ENCODE measurements at places on chromosomes 13 and 19.
A peak's percentile ranks its signal among the peaks of the same experiment; 100 is the strongest.

DNA sequence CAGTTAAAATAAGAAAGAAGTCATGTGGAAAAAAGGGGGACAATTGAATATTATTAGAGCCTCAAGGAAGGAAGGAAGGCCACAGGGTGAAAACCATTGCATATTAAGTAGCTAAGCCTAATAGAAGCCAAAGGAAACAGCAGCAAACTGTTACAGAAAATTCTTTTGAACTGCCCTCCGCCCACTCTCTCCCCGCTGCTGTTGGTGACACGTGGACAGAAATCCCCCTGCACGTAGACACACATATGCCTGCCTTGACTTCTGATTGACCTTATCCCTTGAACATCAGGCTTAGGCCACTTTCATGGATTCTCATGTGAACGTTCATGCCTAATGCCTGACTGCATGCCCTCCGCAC is 229.1 kb downstream of the KCNRG start:
- DNase-seq, result no peak

DNA sequence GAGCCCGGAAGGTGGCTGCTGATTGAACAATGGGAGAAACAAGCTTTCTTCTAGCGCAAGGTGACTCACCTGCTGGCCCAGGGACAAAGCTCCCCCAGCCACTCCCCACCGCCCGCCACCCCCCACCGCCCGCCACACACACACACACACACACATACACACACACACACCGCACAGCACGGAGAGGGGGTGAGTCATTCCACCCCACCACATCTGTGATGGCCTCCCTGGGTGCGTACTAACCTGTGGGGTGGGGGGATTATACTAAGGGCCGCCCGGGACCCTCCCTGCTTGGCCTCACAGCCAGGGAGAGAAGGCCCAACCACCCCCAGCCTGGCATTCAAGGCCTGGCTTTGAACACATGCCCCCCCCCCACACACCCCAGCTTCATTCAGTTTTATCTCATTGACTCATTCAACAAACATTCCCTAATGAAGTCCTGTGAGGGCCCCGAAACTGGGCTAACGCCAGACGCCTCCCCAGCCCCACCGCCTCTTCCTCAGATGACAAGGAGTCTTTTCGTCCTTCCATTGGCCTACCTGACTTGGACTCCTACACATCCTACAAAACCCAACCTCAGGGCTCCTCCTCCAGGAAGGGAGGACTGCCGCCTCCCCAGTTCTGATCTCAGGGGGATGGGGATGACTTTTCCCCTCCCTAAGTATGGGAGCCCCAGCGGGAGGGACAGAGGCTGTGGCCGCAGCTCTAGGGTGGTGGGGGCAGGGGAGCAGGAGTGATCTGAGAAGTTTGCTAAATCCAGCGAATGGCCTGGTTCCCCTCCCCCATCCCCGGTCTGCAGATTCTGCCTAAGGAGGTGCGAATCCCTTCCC is 5.8 kb upstream of the ONECUT3 start:
- DNase-seq, result no peak

- DNase-seq, result no peak
Measured at GRCh38 chr13:76481738-76482137, 404.5 kb downstream of the KCTD12 start.

DNA sequence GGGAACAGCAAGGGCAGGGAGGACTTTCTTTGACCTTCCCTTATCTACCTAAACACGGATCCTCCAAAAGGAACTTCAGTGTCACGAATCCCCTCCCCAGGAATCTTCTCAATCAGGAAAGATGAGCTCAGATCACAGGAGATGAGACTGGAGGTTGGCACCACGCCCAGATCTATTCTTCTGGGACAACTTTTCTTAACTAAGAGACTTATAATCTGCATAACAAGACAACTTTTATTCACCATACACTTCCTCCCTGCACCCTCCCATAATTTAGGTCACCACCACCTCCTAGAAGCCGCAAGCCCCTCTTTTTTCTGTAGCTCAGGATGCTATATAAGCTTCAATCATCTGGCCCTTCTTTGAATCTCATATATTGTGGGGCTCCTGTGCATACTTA is 19.2 kb upstream of the AKT2 start:
- no peak for DNase-seq

- DNase-seq, result no peak
Measured at GRCh38 chr13:59931621-59932020, 232.1 kb downstream of the DIAPH3 start.

DNA sequence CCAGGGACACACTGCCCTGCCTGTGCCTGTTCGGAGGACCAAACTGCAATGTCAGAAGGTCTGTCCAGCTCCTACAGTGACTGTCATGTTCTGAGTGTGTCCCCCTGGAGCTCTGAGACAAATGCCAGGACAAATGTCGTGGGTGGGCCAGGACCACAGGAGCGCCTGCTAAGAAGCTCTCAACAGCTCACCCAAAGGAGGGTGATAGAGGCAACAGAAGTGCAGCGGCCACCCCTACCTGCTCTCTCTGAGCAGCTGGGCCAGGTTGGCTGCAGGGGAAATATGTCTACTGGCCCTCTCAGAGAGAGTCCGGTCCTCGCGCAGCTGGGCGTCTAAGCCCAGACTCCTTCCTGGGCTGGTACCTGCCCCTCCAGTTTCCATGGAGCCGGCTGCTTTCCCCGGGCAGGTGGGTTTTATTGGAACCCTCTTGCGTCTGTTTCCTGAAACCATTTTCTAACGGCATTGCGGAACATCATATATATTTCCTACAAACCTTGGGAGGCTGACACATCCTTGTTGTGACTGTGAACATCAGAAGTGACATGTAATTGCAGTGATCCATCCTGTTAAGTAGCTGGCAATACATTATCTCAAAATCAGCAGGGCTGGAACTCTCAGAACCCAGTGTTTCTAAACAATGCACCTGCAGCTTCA is 78.1 kb downstream of the CHST8 start:
- no peak for DNase-seq

GRCh38 chr19:30930941-30931706 is 418.1 kb downstream of the TSHZ3 start:
- no peak for DNase-seq

DNA sequence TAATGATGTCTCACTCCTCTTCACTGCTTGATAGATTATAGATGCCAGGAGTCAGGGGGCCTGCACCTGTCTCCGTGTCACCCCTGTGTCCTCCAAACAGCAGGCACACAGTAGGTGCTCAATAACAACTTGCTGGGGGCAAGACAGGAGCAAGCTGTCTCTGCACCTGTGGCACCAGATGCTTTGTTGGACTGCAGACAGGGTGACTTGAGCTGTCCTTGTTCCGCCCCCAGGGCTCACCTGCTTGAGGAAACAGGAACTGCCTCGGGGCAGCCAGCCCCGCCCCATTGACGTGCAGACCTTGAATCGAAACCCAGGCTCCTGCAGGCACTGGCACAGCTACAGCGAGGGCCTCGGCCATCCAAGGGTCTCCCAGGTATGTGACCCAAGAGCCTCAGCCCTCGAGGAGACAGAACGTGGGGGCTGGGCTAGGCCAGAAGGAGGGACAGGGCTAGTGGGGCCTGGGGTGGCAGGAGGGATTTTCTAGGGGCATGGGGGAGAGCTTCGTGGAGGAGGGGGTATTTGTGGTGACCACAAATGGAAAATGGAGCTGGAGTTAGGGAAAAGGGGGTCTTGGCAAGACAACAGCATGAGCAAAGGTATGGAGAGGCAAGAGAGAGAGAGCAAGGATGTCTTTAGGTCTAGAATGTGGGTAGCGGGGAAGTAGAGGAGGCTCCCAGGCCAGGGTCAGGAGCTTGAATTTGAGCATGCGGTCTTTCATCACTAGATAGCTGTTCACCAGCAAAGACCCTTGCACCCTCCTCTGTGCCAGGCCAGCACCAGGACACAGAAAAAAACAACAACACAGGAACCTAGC is at the start of gene HSH2D:
TSS of gene HSH2D (plus strand) at position 287 of the 817 bp plus-strand sequence. CDS start 5,066 bp downstream, outside the sequence.
- DNase-seq, result peak; percentile 30

DNA sequence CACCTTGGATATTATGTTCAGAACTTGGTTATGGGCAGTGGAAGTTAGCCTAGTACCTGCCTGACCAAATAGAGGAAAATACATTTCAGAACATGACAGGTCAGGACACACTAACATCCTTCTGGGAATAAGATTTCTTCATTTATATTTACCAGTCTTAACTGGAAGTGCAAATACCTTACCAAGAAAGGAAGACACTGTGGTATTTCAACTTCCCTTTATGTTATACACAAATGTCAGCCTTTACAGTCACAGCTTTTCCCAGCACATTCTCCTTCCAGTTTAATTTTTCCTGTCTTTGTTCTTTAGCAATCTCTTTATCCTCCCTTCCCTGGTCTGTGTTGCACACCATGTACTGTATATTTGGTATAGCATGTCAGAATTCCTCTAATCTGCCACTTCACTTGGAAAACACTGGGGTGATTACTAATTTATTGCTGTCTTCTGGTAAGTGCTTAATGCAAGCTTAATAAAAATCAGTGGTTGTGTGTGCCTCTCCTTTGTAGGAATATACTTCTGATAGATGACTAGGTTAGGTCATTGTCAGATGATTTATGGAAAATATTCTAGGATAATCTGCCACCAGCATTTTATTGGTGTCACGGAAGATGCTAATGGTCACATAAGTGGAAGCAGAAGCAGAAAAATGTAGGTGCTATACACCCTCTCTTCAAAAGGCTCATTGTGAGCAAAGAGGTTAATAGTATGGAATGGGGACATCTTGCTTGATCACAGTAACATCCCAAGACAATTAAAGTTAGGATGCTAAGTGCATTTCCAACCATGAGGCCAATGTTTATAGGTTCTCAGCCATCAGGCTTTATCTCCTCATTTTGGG is 124.3 kb upstream of the STARD13 start:
- no peak for DNase-seq

GRCh38 chr13:20696073-20696472 is 7.4 kb upstream of the IL17D start:
- no peak for DNase-seq

- peak; percentile 16 for DNase-seq
Measured at GRCh38 chr13:102555914-102556553, 40.8 kb upstream of the TPP2 start.

- DNase-seq, result no peak
Measured at GRCh38 chr13:75369981-75370380, 112.0 kb downstream of the TBC1D4 start.

- DNase-seq, result no peak
Measured at GRCh38 chr19:38210458-38210987, 13.5 kb downstream of the DPF1 start.

GRCh38 chr13:71408416-71408815 is 458.6 kb downstream of the DACH1 start:
- no peak for DNase-seq

DNA sequence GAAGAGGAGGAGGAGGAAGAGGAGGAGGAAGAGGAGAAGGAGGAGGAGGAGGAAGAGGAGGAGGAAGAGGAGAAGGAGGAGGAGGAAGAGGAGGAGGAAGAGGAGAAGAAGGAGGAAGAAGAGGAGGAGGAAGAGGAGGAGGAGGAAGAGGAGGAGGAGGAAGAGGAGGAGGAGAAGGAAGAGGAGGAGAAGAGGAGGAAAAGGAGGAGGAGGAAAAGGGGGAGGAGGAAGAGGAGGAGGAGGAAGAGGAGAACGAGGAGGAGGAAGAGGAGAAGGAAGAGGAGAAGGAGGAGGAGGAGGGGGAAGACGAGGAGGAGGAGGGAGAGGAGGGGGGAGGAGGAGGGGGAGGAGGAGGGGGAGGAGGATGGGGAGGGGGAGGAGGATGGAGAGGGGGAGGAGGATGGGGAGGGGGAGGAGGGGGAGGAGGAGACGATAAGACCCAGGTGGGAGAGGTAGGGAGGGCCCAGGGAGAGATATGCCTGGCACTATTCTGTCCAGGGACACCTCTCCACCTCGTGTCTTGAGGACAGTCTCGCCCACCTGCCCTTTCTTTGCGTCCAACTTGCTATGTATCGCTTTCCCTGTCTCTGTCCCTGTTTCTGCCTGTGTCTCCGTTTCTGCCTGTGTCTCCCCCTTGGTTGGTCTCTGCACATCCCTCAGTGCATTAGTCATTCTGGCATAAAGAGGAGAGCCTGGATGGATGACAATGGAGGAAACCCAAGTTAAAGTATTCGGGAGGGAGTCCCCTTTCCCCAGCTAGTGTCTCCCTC is 7.1 kb upstream of the KLK5 start:
- no peak for DNase-seq

GRCh38 chr19:11164879-11165406 is 9.4 kb upstream of the SPC24 start:
- no peak for DNase-seq

DNA sequence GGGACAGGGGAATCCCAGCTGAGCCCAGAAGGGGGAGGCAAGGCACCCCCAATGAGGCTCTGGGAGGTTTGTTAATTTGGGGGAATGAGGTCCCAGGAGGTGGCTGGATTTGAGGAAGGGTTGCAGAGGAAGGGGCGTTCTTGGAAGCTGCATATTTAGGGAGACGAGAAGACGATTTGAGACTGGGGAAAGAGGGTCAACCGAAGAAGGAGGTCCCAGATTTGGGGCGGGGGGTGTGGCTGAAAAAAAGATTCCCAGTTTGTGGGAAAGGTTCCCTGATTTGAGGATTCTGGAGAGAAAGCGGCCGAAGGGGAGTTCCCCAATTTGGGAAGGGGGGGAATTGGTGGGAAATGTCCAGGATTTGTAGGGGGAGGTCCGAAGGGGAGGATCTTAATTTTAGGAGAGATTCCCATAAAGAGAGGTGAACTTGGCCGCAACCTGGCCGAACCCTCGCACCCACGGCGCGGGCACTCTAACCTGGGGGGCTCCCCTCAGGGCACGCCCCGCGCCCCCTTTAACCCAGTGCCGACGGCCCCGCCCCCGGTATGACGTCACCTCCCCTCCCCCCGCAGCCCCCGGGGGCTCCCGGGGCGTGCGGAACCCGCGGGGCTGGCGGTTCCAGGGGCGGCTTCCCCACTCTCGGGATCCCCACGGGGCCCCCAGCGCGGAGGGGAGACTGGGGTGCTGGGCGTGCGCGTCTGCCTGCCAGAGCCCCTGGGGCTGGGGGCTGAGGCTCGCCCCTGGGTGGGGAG is 1.2 kb downstream of the PTPRS start:
- DNase-seq, result no peak

DNA sequence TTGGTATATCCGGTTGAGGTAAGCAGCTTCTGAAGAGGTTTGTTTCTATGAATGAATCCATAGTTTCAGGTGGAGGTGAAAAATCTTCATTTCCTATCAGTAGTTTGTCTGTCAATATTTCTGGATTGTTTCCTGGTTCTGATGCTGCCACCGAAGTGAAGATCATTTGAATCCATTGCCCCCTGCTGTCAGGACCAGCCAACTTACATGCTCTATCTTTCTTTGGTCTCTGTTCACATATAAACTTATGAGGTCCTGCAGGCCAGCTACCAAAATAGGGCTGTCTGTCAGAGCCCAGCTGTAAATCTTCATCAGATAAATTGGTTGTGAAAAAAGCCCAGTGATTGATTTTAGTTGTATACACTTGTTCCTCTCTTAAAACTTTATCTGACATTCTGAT is 15.2 kb upstream of the N4BP2L1 start:
- DNase-seq, result peak; percentile 44

- no peak for DNase-seq
Measured at GRCh38 chr19:56927294-56927693, 86.8 kb upstream of the PEG3 start.

DNA sequence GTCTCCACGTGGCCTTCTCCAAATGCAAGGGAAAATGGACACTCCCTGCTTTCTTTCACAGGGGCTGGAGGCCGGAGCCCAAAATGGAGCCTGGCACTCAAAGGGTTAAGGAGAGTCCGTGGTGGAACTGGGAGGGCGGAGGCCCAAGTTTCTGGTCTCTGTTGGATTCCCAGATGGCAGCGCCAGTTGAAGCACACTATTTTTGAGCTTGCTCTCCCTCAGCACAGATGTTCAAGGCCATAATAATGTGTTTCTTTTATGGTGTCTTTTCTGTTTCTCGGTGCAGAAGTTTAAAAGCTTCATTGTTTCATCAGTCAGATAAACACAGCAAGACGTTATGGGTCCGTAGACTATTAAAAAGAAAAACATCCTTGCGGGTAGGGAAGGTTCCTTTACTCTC is 67.6 kb downstream of the TNFRSF19 start:
- no peak for DNase-seq

Measured in bone marrow (tissue), 2 donors.